ENCODE measurements at places on chromosomes 1 and 21.
A peak's percentile ranks its signal among the peaks of the same experiment; 100 is the strongest.

DNA sequence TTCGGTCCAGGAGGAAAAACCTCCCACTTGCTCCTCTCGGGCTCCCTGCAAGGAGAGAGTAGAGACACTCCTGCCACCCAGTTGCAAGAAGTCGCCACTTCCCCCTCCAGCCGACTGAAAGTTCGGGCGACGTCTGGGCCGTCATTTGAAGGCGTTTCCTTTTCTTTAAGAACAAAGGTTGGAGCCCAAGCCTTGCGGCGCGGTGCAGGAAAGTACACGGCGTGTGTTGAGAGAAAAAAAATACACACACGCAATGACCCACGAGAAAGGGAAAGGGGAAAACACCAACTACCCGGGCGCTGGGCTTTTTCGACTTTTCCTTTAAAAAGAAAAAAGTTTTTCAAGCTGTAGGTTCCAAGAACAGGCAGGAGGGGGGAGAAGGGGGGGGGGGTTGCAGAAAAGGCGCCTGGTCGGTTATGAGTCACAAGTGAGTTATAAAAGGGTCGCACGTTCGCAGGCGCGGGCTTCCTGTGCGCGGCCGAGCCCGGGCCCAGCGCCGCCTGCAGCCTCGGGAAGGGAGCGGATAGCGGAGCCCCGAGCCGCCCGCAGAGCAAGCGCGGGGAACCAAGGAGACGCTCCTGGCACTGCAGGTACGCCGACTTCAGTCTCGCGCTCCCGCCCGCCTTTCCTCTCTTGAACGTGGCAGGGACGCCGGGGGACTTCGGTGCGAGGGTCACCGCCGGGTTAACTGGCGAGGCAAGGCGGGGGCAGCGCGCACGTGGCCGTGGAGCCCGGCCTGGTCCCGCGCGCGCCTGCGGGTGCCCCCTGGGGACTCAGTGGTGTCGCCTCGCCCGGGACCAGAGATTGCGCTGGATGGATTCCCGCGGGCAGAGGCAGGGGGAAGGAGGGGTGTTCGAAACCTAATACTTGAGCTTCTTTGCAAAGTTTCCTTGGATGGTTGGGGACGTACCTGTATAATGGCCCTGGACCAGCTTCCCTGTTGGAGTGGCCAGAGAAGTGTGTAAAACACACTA is 45.3 kb downstream of the MRPL39 start:
- peak; percentile 72 for DNase-seq

DNA sequence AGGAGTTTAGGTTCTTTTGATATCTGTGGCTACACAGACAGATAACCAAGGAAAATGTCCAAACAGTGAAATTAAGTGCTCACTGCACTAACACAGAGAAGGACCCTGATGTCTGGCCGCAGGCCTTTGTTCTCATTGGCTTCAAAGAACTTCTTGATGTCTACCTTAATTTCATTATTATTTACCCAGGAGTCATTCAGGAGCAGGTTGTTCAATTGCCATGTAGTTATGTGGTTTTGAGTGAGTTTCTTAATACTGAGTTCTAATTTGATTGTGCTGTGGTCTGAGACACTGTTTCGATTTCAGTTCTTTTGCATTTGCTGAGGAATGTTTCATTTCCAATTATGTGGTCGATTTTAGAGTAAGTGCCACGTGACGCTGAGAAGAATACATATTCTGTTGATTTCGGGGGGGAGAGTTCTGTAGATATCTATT is 15.2 kb upstream of the LGALS8 start:
- DNase-seq: no peak

GRCh38 chr1:3911981-3912808 is 12.1 kb upstream of the C1orf174 start:
- no peak for DNase-seq

GRCh38 chr1:31861346-31861745 is 45.5 kb upstream of the SPOCD1 start:
- DNase-seq: no peak

- no peak for DNase-seq
Measured at GRCh38 chr1:244246334-244246733, 195.3 kb downstream of the ZBTB18 start.

- DNase-seq: no peak
Measured at GRCh38 chr1:224774378-224774777, 155.1 kb upstream of the DNAH14 start.

DNA sequence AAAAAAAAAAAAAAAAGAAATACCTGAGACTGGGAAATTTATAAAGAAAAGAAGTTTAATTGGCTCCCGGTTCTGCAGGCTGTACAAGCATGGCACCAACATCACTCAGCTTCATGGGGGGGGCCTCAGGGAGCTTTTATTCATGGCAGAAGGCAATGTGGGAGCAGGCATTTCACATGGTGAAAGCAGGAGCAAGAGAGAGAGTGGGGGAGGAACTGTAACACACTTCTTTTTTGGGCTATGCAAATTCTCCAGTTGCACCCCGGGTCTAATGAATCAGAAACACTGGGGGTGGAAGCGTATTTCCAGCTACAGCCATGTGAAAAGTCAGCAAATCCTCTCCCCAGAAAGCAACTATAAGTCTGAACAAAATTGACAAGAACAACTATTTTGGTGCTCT is 11.8 kb upstream of the SOD1 start:
- DNase-seq: no peak

DNA sequence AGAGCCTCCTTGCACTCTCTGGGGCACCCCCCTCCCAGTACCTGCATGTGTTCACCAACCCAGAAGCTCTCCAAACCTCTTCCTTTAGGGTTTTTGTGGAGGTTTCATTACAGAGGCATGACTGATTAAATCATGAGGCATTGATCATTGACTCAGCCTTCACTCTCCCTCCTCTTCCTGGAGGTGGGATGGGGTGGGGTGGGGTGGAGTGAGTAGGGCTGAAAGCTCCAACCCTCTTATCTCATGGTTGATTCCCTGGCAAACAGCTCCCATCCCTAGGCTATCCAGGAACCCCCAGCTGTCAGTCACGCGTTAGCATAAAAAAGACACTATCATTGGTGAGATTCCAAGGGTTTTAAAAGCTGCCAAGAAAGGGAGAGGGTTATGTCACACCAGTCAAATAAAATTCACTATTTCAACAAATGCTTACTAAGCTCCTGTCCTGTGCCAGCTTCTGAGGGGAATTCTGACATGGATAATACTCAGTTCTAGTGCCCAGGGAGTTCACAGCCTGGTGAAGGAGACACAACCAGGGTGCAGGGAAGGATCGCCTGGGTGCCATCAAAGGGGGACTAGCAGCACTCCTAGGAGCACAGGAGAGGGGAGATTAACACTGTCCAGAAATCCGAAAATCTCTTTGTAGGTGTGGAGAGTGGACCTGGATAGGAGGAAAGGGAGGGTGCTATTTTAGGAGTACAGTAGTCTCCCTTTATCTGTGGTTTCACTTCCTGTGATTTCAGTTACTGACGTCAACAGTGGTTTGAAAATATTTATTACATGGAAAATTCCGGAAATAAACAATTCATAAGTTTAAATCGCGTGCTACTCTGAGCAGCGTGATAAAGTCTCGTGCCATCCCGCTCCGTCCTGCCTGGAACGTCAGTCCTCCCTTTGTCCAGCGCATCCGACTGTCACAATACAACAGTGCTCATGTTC is 6.8 kb upstream of the IL24 start:
- no peak for DNase-seq

- no peak for DNase-seq
Measured at GRCh38 chr21:45954261-45954660, 27.3 kb upstream of the COL6A1 start.

- no peak for DNase-seq
Measured at GRCh38 chr1:40385437-40386358, 12.2 kb downstream of the SMAP2 start.

- DNase-seq: no peak
Measured at GRCh38 chr21:33151941-33152731, 77.6 kb upstream of the IFNAR2 start.

GRCh38 chr1:234139966-234140365 is 233.3 kb upstream of the COA6 start:
- no peak for DNase-seq

- DNase-seq: no peak
Measured at GRCh38 chr1:225933072-225933471, 7.9 kb downstream of the LEFTY2 start.

- no peak for DNase-seq
Measured at GRCh38 chr21:38439426-38439825, 58.9 kb downstream of the ERG start.

- DNase-seq: no peak
Measured at GRCh38 chr1:67367370-67368045, 59.8 kb downstream of the IL12RB2 start.

Measured in ecto neural progenitor cell (in vitro differentiated cells).